ENCODE measurements at places on chromosomes 11 and 22. TPM values are rescaled to one million over a fixed set of nuclear protein-coding genes. Genes with fewer than 3 reads are reported as not detected.

- no peak for DNase-seq
These were observed 93.6 kb downstream of the MTNR1B start for GRCh38 chr11:93063086-93063485.

The PNPLA3 gene
- polyA plus RNA-seq: 0.53 TPM

The TENM4 gene
- polyA plus RNA-seq: 10.6 TPM

DNA sequence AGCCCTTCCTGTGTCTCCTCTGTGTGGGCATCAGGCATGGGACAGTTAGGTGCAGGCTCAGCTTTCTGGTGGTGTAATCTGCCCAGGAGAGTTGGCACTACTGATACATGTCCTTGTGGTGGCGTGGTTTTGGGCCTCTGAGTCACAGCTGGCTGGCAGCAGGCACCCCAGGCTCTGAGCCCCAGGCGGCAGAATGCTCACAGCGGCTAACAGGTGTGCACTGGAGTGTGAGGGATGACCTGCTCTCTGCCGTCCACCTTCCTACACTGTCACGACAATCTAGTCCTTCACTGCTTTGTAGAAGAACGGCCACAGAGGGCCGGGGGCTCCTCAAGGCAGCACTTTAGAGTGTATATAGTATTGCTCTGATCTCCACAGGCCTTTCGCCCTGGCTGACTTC, 100.3 kb upstream of the PITPNB start:
- DNase-seq: no peak

GRCh38 chr11:92295175-92296137, 70.8 kb downstream of the FAT3 start:
- DNase-seq: no peak

The PAMR1 gene
- polyA plus RNA-seq: 13.2 TPM

GRCh38 chr11:93196816-93197379, 893 bp downstream of the SLC36A4 start:
- DNase-seq: no peak

DNA sequence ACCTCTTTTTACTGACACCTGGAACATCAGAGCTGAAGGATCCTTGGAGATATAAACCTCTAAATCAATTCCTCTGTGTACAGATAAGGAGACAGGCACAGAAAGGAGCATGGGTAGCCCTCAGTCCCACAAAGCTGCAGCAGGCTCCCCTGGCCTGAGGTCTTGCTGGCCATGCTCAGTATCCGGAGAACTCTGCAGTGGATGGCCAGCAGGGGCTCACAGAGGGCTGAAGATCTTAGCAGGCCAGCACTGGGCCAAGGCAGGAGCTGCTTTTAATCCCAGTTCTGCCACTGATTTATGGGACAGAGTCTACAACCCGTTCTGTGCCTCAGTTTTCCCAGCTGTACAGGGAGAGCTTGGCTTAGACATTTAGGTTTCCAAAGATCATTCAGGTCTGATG, 52.6 kb upstream of the LRRC32 start:
- DNase-seq: no peak

DNA sequence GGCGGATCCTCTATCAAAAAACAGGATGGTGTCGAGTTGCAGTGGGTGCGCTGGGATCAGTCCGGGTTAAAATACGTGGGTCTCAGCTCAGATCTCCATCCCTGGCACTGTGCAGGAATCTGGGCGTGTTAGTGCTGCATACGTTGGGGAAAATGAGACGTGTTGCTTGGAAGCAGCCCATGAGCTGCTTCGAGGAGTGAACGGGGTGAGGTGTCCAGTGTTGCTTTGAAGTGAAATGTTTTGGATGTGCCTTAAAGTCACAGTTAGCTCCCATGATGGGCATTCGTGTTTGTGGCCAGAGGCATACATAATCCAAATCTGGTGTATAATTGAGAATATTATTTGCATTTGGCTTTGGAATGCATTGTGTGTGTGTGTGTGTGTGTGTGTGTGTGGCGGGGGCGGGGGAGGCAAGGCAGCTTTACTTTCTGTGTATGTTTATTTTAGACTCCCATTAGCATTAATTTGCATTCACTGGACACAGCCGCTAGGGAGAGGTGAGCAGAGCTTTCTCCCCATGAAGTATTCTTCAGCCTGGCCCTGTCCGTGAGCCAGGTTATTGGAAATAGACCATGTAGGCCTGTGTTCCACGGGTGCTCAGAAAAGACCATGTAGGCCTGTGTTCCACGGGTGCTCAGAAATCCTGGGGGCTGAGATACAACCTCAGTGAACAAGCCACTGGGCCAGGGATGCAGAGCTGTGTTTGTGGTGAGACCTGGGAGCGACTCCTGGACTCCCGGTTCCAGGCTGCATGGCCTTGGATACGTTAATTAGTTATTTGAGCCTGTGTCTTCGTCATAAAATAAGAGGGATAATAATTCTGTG, 134.6 kb downstream of the ST3GAL4 start:
- DNase-seq: no peak
